AG08395 (cell line): ENCODE measurements at places on chromosomes 5 and 9.

DNA sequence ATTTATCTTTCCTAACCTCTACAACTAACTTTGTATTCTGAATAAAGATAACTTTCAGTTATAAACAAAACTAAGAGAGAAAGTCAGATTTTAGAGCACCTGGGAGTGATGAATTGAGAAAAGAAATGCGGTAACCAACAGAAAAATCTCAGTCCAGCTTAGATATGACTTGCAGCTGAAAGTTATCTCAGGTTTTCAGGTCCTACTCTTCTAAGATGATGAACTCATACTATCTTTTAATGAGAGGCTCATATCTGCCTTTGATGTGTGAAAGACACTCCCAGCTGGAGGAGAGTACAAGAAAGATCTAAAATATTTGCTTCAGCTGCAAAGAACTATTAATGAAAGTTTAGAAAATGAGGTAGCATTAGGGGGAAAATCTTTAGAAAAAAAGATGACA lies 190.5 kb downstream of the DENND1A start:
- DNase-seq, result no peak

GRCh38 chr5:96431376-96432187 lies 1.5 kb downstream of the PCSK1 start:
- peak; percentile 47 for DNase-seq

- no peak for DNase-seq
Measured at GRCh38 chr5:7348168-7348854, 47.6 kb upstream of the ADCY2 start.

GRCh38 chr5:2752821-2753439 lies 1.5 kb upstream of the IRX2 start:
- DNase-seq, result no peak

- DNase-seq, result peak; percentile 75
Measured at GRCh38 chr5:98397081-98397480, 376.4 kb upstream of the RGMB start.

- no peak for DNase-seq
Measured at GRCh38 chr9:26687421-26687820, 205.2 kb downstream of the CAAP1 start.

- DNase-seq, result peak; percentile 27
Measured at GRCh38 chr9:87039809-87040392, 92.6 kb upstream of the GAS1 start.

GRCh38 chr9:4997196-4997595 lies 12.1 kb downstream of the JAK2 start:
- no peak for DNase-seq

DNA sequence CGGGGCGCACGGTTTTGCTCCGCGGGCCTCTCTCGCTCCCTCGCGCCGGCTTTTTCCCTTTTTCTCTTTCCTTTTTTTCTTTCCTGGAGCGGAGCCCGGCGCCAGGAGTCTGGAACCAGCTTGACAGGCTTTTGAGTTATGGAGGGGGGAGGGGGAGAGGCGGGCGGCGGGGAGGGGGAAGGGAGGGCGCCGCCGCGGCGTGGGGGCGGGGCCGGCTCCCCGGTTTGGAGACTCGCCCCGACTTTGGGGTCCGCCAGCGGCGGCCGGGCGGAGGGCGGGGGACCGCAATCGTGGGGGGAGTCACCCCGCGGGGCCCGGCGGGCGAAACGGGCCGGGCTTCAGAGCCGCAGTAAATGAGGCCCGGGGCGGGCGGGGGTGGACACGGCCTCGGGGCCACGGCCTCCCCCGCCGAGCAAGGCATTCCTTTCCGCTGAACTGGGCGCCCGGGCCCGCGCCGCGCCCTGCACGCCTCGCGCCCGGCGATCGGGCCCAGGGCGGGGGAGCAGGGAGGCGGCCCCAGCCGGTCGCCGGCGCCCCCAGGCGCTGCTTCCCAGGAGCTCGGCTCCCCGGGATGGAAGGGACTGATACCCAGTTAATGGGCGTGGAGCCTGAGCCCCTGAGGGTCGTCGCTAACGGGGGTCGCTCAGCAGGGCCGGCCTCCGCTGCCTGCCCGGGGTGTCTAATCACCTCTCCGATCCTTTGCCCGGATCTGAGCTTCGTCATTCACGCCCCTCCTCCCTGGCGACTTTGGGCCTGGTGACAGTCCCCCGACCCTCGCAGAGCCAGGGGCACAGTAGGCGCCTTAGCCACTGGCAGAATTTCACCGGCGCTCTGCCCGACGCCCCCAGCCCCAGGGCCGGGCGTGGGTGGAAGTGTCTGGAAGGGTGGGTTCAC lies 138.1 kb downstream of the C9orf50 start:
- peak; percentile 88 for DNase-seq

GRCh38 chr5:55110217-55110616 lies 7.8 kb downstream of the GZMA start:
- no peak for DNase-seq

DNA sequence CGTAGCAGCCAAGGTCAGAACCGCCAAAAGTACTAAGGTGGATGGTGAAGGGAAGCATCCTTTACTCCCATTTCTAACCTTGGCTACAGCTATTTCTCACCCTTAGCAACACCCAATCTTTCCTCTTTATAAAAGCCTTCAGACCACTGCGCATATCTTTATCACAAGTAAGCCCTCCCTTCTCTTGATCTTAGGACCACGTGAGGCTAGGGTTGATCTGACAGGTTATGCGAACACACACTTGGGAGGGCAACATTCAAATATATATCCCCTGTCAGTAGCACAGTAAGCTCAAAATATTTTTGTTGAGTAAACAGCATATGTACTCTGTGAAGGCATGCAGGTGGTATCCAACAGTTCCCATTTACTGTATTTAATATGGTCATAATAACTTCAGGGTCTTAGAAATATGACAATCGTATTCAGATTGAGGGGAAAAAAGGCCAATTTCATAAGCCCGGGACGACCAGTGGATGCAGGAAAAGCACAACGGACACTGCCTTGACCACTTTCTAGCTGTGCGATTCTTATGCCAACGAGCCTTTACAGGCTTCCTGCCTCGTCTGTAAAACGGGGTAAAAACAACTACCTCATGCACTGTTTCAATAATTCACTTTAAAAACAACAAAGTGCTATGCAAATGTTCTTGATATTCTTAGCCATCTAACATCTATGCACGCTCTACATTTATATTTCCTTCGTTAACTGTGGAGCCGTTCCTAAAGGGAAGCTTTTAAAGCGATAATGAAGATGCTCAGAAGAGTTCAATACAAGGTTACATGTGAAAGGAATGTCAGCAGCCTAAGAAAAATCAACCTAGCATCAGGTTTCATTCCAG lies 1.3 kb downstream of the ARSB start:
- no peak for DNase-seq
